LoVo (cell line): ENCODE measurements at places on chromosomes 16 and 17.

DNA sequence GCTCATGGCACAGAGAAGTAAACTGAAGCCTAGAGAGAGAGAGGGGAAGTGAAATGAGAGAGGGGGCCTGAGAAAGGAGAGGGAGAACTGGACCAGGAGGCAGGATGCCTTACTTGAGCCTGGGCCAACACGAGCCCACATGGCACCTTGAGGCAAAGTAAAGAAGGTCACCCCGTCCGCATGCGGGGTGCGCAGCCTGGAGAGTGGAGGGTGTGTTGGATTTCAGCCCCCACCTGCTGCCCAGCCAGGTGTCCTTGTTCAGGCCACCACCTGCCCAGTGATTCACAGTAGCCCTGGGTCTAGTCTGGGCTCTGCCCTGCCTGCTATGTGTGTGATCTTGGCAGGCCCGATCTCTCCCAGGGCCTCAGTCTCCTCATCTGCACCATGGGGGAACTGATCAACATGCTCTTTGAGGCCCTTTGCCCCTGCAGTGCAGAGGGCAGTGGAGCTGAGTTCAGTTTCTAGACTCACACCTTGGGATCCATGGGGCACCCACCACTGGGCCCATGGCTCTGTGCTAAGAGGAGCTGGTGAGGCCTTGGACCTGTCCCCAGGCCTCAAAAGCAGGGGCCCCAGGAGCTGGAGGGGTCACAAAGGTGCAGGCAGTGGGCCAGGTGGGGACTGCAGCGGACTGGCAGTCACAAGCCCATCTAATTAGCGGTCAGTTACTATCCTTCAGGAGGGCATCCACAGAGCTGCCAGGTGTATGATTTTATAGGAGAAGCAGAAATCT lies 9.8 kb upstream of the DRC7 start:
- DNase-seq = no peak

DNA sequence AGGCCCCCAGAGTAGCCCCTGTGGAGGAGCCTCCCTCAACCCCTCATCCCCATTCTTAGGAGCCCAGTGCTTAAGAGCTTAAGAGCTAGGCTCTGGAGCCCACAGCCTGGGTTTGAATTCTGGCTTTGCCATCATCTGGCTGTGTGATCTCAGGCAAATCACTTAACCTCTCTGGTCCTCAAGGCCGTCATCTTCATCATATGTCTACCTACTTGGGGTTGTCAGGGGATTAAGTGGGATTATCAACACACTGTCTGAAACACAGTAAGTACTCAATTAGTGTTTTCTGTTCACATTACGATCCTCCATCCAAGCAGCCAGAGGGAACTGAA lies 4.8 kb downstream of the SREBF1 start:
- no peak for DNase-seq

- no peak for DNase-seq
These were observed 45.9 kb upstream of the HS3ST3A1 start for GRCh38 chr17:13647543-13648021.

GRCh38 chr16:23403547-23403946 lies 49.4 kb downstream of the COG7 start:
- no peak for DNase-seq

DNA sequence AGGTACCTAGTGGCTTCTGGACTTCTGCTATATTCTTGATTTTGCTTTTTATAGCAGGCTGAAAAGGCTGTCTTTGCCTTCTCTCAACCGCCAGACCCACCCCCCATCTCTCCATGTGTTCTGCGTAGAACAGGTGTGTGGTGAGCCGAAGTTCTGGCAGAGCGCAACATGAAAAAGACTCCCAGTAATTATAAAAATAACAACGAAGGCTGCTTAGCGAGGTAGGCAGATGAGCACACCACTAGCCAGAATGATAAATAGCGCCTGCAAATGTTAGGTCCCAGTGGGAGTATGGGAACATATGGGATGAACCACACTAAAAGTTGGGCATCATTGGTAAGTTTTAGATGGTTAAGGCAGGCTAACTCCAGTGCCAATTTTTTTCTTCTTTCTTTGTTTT lies 14.0 kb upstream of the RBFOX1 start:
- DNase-seq = no peak

GRCh38 chr17:81382851-81383250 lies 12.4 kb upstream of the BAHCC1 start:
- no peak for DNase-seq

GRCh38 chr17:4843321-4844000 lies 10.3 kb downstream of the MINK1 start:
- no peak for DNase-seq
